ENCODE measurements at places on chromosomes 2 and 18.

DNA sequence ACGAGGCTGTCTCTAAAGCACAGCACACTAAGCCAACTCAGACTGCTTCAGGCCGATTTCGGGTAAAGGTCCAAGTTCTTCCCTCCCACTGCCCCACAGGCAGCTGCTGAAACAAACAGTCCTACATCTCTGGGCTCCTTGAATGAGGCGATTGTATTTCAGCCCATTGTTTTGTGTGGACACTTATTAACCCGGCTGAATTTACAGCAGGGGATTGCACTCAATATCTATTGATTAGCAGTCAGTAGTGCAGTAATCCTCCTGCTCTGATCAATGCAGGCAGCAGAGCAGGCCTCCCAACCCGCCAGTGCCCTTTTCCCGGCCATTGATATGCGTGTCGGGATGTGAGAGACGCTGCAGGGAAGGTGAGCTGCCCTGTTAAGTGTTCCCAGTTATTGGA, 330.1 kb downstream of the CMPK2 start:
- no peak for DNase-seq

GRCh38 chr18:55584201-55584600, 3.8 kb downstream of the TCF4 start:
- no peak for DNase-seq

DNA sequence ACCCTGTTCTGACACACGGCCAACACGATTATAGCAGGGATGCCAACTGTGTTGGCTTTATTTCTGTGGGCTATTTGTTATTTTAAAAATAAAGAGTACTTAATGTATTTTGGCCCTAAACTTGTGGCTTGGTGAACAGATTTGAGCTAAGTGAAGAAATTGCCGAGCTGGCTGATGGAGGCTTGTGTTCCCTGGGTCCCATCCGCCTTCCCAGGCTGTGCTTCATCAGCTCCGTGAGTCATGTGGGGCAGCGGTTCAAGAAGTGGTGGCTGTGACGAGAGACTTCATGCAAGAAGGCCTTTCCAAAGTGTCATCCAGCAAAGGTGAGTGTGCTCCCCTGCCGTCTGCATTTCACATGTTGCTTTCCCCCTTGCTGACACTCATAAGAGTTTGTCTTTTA, 73.6 kb upstream of the NCK2 start:
- no peak for DNase-seq

- no peak for DNase-seq
Measured at GRCh38 chr2:226023383-226023782, 623.9 kb downstream of the NYAP2 start.
